ENCODE measurements at places on chromosomes 3 and 15.

DNA sequence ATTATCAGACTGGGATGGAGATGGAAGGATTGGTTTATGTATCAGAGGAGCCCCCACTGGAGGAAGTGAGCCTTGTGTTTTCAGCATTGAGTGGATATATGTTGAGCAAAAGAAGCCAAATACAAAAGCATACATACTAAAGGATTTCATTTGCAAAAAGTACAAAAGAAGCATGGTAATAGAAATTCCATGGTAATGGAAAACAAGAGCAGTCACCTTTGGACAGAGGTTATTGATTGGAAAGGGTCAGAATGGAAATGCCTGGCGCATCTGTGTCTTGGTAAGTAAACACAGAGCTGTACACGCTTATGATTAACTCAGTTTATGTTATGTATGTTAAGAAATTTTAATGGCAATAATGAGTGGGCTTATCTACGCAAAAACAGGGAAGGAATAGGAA is 72.7 kb downstream of the DHX36 start:
- DNase-seq = no peak

DNA sequence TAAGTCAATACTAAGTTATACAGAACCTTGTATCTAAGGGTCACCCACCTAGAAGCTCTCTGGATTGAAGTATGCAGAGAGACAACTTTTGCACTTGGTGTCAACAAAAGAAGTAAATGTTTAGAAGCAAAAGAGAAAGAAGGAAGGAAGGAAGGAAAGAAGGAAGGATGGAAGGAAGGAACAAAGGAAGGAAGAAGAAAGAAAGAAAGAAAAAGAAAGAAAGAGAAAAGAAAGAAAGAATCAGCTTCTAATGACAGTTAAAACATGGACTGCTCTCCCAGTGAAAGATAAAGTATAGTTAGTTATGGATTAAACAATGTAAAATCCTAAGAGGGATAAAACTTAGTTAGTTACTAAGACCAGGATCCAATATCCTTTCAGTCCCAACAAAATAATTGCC is 613.8 kb upstream of the NR2F2 start:
- no peak for DNase-seq

DNA sequence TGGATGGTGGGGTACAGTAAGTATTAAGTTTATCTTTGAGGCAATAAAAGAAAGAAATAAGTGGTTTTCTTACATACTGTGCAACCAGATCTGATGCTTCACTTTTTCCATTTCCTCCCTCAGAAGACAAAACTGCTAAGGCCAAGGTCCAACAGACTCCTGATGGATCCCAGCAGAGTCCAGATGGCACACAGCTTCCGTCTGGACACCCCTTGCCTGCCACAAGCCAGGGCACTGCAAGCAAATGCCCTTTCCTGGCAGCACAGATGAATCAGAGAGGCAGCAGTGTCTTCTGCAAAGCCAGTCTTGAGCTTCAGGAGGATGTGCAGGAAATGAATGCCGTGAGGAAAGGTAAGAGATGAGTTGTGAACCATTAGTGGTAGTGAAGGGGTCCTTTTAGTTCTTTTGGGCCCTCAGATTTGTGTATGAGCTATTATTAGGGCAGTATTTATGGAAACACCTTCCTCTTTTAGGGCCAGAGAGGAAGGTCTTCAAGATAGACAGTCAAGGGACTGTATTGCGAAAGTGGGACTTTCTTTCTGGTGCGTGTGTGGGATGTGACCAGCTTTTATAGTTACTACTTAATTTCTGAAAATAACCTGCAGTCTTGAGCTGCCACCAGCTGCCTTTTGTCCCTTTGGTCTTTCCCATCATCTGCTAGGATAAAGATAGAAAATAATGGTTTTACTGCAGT is 4.6 kb downstream of the ALAS1 start:
- no peak for DNase-seq

- DNase-seq = no peak
Observed at GRCh38 chr3:119042162-119042561, 7.5 kb upstream of the IGSF11 start.

DNA sequence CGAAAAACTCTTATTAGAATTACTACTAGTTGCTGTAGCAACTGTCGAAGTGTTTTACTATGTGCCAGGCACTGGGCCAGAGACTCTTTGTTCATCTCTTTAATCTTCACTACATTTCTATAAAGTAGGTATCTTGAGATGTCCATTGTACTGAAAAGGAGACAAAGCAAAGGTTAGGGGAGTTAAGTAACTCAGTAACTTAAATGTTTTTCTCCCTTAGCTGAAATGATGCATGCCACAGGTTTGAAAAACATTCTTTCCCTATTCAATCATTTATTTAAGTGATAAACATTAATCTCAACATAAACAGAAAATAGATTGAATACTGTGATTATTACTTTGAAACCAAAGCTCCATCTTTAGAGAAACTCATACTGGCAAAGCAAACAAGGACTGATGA is 776.2 kb downstream of the FHIT start:
- DNase-seq = no peak

GRCh38 chr3:138547342-138547975 is 46.6 kb downstream of the CEP70 start:
- DNase-seq = no peak

DNA sequence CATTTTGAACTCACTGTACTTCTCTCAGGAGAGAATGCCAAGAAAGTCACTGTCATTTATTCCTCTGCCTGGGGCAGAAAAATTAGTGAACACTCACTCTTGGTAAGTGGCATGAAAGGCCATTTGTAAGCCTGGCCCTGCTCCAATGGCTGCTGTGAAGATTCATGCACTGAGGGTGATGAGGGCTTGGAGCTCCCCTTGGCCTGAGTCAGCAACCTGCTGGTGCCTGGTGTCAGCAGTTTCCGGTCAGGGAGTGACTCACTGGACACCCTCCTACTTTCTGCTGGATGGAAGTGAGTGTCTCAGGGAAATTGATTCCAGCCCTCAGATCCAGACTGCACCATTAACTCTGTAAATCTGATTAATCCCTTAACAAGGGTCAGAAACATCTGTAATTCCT is 37.6 kb downstream of the TRA2B start:
- DNase-seq = peak; percentile 78

Data from BJ (cell line).